Activated CD4-positive, alpha-beta T cell treated with anti-CD3 and anti-CD28 coated beads for 48 hours (primary cell): ENCODE measurements at places on chromosomes 13 and 19.

- no peak for DNase-seq
Measured at GRCh38 chr19:46460981-46461380, 10.4 kb downstream of the PNMA8A start.

- peak; percentile 68 for DNase-seq
Measured at GRCh38 chr19:19860756-19861390, 4.8 kb upstream of the ZNF253 start.

GRCh38 chr13:84962849-84963248 is 836.4 kb downstream of the SLITRK6 start:
- DNase-seq = no peak

- no peak for DNase-seq
Measured at GRCh38 chr19:6232601-6233055, 47.1 kb downstream of the MLLT1 start.

- DNase-seq = no peak
Measured at GRCh38 chr19:41941410-41942202, 13.4 kb upstream of the ERFL start.

DNA sequence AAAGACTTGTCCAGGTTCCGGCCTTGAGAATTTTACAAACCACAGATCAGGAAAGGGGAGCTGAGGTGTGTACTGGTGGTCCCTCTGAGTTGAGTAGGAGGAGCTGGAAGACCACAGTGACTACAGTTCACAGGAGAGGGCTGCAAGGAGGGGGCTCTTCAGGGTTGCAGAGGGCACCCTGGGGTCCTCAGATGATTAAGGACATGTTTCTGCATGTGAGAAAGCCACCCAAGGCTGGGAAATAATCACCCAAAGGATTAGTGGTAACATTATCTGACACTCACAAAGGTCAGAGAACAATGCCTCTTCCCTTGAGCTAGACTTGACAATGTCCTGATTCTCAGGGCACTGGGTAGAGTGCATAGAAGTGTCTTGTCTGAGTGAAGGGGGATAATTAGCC is 540.4 kb downstream of the IRS2 start:
- no peak for DNase-seq
